ENCODE measurements at places on chromosomes 3 and 15.

DNA sequence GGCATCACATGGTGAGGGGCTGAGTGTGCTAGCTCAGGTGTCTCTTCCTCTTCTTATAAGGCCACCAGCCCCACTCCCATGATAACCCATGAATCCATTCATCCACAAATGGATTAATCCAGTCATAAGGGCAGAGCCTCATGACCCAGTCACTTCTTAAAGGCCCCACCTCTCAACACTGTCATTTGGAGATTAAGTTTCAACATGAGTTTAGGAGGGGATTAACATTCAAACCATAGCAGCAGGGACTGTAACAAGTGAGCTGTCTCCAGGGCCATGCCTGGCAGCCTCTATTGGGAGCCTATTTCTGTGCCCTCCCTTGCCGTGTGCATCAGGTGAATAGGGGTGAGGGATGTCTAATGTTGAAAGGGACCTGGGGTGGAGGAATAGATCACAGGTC is 77.5 kb downstream of the CHRD start:
- DNase-seq = no peak

DNA sequence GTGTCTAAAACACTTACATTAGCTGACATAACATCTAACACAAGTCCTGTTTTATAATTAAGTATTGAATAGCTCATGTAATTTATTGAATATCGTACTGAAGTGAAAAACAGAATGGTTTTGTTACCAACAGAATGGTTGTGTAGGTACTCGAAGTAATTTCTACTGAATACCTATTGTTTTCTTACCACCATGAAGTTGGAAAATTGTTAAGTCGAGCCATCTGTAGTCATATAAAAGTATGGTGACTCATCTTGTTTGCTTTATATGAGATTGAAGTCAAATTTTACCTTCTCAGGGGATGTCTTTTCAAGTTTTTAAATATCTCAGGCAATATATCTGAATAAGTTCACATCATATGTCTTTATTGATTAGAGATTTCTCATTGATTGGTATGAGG is 37.6 kb downstream of the PIAS1 start:
- no peak for DNase-seq

GRCh38 chr3:81164806-81165205 is 596.6 kb downstream of the GBE1 start:
- no peak for DNase-seq

DNA sequence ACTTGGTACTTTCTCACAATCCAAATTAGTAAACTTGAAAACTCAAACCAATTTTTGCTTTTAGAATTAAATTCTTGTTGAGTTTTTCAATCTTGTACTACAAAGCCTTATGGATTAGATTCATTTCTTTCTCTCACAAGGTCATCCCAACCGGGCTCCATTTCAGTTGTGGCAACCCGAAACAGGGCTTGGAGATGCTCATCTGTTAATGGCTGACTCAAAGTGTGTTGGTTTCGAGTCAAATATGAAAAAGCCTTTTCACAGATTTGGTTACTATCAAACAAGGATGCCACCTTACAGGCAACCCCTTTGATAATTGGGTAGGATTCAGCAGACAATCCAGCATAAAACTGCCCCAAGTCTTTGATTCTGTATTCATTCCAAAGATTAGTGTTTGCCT is 1.8 kb downstream of the EPM2AIP1 start:
- DNase-seq = no peak

DNA sequence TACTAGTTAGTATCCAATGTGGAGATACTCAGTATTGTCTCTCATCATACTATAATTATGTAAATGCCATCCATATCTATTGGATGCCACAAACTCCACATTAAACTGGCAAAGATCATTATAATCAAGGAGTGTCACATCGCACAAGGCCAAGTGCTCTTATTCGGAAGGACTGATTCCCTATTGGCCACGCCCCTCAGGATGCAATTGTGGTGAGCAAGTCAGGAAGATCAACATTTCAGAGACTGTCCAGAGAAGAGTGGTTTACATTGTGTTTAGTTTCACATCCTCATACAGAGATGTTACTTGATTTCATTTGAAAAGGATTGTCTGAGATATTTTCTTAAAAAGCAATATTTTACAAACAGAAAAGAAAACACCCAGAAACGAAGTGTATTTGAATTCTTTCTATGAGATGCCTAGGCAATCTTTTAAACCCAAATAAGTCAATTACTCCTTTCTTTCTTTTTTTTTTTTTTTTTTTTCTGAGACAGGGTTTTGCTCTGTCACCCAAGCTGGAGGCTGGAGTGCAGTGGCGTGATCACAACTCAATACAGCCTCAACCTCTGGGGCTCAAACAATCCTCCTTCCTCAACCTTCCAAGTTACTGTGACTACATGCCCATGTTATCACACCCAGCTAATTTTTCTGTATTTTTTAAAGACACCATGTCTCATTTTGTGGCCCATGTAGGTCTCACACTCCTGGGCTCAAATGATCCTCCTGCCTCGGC is 369.1 kb downstream of the RBMS3 start:
- DNase-seq = no peak

DNA sequence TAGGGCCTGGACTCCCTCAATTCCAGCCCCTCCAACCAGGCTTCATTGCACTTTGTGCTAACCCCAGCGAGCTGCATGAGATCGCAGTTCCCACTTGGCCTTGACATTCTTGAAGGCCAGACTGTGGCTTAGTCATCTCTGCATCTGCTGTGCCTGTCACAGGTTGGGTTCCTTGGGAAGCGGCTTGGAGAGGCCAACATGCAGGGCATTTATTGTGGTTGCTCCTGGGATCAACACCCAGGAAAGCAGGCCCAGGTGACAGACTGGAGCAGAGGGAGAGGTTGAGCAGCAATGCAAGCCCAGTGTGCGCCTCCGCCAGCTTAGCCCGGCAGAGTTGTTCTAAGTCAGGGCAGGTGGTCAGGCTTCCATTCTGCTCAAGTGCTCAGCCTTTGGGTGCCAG is 10.5 kb downstream of the ABCF3 start:
- DNase-seq = no peak

DNA sequence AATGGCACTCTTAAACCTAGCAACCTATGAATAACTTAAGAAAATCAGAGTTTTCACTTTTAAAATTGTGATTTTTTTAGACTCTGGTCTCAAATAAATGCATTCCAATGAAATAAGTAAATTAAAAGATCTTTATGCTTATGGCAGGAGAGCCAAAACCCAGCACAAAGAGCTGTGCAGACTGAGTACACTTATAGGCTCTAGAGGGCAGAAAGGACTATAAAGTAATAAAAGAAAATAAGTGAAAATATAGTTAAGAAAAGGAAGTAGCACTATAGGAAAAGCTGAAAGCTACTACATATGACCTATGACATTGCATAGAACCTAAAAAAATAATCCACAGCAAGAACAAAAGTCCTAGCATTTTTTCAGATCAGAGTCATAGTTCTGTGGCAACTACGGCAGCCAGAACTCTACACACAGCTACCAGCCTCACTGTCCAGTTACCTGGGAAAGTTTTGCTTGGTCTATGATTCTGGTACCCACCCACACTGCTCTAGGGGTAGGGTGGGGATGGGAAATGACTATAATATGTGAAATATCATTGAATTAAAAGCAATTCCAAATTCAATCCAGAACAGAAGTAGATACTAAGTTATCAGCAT is 30.5 kb downstream of the CLASP2 start:
- no peak for DNase-seq

DNA sequence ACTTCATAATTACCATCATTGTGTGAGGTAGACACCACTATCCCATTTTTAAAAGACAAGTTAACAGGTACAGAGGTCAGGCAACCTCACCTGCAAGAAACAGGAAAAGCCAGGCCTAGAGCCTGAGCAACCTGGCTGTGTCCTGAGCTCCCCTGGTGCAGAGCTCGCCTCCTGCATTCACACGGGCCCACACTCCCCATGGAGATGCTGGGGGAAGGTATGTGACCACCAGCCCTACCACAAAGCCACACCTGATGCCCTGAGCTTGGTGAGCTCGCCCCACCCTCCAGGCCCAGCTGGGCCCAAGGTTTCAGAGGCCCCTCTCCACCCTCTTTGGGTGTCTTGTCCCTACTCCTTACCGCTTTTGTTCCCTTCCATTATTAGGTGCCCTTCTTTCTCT is 1.2 kb upstream of the EFCAB12 start:
- no peak for DNase-seq

DNA sequence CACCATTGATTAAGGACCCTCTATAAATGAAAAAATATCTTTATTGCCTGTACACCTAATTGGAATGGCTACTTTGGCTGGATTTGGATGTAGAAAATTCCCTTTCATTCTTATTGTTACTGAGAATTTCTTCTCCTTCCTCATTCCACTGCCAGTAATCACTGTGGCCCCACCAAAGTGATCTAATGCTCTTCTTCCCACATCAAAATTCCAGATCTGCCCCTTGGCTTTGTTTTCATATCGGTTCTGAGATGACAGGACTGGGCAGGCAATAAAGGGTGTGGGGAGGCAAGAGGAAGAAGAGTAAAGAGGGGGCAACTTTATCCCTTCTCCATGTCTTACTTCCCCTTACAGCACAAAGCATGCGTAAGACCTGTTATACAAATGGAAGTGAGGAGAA is 2.1 kb downstream of the ANKUB1 start:
- no peak for DNase-seq

DNA sequence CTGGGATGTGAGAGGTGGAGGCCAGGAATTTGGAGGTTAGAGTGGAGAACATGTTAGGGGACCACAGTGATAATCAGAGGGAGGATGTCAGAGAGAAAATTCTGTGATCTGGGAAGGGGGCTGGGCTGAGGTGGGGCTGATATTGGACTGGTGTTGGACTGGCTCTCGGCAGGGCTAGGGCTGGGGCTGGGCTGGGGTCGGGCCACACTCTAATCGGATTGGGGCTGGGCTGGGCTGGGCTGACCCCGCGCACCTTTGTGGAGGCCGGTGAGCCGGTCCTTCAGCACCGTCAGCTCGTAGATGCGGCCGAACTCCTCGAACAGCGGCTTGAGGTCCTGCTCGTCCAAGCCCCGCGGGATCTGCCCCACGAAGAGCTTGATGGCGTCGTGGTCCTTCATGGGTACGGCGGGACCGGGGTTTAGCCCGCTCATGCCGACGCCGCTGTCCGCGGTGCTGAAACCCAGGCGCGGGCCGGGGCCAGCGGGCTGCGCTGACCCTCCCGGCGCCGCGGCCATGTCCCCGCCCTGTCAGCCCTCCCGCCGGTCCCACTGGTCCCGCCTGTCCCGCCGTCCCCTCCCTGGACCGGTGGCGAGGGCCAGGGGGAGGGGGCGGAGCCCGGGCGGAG is 485 bp downstream of the CELF6 start:
- no peak for DNase-seq

DNA sequence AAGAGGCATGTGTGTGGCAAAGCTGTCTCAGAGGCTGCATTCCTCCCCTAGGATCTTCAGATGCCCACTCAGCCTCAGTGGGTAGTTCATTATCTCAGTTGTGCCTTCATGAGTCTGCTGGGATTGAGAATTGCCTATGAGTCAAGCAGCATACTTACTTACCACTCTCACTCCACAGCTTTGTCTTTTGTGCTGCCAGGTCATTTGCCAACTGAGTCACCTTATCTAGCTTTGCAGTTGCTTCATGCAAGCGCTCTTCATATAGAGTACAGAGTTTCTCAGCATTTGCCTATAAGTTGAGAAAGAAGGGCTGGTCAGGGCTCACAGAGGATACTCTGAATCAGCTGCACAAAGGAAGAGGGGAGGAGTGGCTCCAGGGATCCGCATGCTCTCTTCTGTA is 89.5 kb downstream of the MYH15 start:
- no peak for DNase-seq

DNA sequence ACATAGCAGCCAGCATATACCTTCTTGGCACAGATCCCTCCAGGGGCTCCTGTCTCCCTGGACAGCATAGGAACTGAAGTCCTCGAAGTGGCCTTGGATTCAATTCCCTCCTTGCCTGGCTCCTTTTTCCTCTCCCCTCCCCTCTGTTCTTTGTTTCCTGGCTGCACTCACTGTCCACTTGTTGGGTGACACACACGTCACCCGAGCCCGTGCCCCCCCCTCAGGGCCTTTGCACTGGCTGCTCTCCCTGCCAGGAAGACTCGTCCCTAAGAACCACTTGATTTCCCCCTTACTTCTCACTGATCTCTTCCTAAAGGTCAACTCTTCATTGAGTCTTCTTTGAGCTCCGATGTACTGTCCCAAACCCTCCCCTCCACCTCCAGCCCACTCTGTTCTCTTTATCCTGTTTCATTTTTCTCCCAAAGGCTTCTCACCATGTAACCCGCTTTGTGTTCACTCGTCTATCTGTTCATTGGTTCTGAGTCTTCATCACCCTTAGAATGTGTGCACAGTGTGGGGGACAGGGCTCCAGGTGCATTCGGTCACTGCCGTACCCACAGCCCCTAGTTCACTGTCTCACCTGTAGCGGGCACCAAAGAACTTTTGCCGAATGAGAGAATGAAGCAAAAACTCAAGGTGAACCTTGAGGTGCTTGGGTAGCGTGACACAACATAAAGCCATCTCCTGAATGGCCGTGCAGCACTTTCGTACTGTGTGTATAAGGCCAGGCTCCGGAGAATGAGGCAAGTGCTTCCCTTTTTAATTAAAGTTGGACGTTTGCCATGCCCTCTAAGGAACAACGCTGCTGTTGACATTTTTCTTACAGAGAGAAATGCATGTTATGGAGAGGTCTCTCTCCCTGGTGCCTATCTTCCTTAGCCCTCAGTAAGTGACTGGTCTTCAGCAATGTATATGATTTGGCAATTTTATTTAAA is 74.0 kb downstream of the CHRNA7 start:
- DNase-seq = no peak

- DNase-seq = peak; percentile 38
These were observed 50.1 kb downstream of the CALML4 start for GRCh38 chr15:68154923-68155559.

DNA sequence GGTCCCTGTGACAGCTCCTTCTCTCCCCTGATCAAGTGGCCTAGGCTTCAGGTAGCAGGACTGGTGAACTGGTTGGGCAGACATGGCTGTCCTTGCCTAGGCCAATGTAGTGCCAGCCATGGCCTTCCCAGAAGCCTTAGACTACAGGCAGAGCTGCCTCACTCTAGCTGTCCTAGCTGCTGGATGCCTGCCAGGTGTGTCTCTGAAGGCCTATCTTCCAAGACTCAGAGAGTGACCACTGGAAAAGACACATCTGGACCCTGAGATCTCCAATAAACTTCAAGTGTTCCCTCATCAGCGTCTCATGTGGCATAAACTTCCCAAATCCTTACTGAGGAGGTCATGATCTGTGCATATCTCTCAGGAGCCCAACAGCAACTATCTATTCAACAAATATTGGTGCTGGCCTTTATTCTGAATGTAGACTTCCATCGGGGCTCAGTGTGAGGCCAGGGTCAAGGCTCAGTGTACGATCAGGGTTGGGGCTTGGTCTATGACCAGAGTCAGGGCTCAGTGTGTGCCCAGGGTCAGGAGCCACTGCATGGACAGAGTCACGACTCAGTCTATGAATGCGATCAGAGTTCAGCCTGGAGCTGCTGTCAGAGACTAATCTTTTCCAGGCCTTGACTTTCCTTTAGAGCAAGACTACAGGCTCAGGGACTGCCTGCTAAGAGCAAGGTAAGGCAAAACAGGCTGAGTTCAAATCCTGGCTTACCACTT is 36.5 kb upstream of the INSYN1 start:
- no peak for DNase-seq

DNA sequence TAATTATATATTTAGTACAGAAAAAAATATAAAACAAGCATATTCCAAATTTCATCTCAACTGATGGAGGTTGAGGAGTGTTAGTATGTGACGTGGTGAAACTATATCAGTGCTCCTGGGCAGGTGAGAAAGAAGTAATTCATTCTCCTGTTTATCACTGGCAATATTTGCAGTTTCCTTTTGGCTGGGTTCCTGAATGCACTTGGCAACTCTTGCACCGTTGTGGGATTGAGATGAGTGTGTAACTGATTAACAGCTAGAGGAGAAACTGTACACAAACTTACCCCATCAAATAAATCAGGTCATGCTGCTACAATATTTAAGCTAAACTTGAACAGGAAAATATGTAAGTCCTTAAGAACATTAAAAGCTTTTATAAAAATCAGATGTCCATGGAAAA is 2.1 kb upstream of the ATP13A4 start:
- no peak for DNase-seq

Measured in NCI-H1048 (cell line).